ENCODE measurements at places on chromosomes 6 and 20. TPM values are rescaled to one million over a fixed set of nuclear protein-coding genes. Genes with fewer than 3 reads are reported as not detected.
A peak's percentile ranks its signal among the peaks of the same experiment; 100 is the strongest.

The VAPB gene
- total RNA-seq = 50.9 TPM

DNA sequence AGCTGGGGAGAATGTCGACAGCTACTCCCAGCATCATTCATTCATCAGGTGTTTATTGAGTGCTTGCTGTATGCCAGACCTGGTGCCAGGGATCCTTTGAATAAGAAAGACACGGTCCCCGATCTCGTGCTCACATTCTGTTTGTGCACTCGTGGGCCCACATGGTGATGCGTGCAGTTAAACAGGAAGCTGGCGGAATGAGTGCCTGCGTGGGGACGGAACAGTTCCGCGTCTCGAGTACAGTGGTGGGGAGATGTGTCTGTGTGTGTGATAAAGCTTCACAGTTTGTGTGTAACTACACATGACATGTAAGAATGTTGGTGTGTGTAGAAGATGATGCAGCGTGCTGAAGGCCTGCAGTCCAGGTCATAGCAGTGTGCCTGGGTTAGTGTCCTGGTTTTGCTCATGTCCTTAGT, 6.5 kb downstream of the RBM38 start:
- no peak for DNase-seq
- H3K27me3 ChIP-seq = no peaks in the 10 kb centered on the region
- no peak overlapping the region for H3K4me3 ChIP-seq

The OVOL2 gene
- 0.77 TPM for total RNA-seq

GRCh38 chr6:87682310-87682709, 19.7 kb downstream of the AKIRIN2 start:
- peaks cover 6% of the 10 kb centered on the region for H3K36me3 ChIP-seq
- 0 out of 2 replicates have a peak, but pooled peaks cover 4% of the 10 kb centered on the region for H3K4me1 ChIP-seq
- H3K4me3 ChIP-seq = no peak overlapping the region
- no peaks in the 10 kb centered on the region for H3K27me3 ChIP-seq
- H3K27ac ChIP-seq = no peak overlapping the region
- no peak for DNase-seq

The PERP gene
- 348 TPM for total RNA-seq

GRCh38 chr6:158828807-158829206, 9.6 kb upstream of the EZR start:
- no peaks in the 10 kb centered on the region for H3K36me3 ChIP-seq
- no peaks in the 10 kb centered on the region for H3K27me3 ChIP-seq
- H3K4me1 ChIP-seq = no peaks in the 10 kb centered on the region
- H3K4me3 ChIP-seq = no peak overlapping the region
- H3K27ac ChIP-seq = no peak overlapping the region

DNA sequence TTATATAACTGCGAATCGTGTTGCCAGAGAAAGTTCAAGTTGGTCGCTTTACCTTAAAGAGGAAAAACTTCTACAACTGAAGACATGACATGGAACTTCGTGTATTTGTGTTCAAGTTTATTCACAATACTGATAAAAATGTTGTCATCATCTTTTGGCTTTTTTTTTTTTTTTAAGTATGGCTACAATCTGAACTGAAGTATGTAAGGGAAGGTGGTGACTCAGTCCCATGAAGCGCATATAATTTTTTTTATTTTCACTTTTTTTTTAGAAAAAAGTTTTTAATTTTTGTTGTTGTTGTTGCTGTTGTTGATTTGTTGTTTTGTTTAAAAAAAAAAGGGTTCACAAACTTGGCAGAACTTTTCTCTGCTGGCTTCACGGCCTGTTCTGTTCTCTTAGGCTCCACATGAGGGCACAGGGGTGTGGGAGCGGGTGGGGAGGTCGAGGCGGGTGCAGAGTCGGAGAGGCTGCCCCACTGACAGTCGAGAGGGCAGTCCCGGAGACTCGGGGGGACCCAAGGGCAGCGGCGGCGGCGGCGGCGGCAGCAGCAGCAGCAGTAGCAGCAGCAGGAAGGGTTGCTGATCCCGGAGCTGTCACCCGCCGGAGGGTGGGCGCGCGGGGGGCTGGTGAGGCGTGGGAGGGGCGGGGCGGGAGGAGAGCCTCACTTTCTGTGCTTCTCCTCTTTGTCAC, 17.0 kb downstream of the TFAP2A start:
- no peak for DNase-seq
- peaks cover 85% of the 10 kb centered on the region for H3K4me1 ChIP-seq
- peak overlapping the region; percentile 99 for H3K27ac ChIP-seq
- no peaks in the 10 kb centered on the region for H3K27me3 ChIP-seq
- H3K4me3 ChIP-seq = no peak overlapping the region

The CHD6 gene
- total RNA-seq = 21.3 TPM

GRCh38 chr6:135266675-135267074, 85.6 kb downstream of the MYB start:
- H3K27me3 ChIP-seq = no peaks in the 10 kb centered on the region
- H3K27ac ChIP-seq = no peak overlapping the region
- no peaks in the 10 kb centered on the region for H3K36me3 ChIP-seq
- no peak for DNase-seq

The NKAPL gene
- total RNA-seq = not detected

Data from Panc1 (cell line).